ENCODE measurements at places on chromosomes 16 and 17.

- DNase-seq = no peak
These were observed 37.4 kb downstream of the RHBDL3 start for GRCh38 chr17:32302860-32303649.

GRCh38 chr17:74670329-74670728, 42.4 kb downstream of the CD300LF start:
- DNase-seq = no peak

DNA sequence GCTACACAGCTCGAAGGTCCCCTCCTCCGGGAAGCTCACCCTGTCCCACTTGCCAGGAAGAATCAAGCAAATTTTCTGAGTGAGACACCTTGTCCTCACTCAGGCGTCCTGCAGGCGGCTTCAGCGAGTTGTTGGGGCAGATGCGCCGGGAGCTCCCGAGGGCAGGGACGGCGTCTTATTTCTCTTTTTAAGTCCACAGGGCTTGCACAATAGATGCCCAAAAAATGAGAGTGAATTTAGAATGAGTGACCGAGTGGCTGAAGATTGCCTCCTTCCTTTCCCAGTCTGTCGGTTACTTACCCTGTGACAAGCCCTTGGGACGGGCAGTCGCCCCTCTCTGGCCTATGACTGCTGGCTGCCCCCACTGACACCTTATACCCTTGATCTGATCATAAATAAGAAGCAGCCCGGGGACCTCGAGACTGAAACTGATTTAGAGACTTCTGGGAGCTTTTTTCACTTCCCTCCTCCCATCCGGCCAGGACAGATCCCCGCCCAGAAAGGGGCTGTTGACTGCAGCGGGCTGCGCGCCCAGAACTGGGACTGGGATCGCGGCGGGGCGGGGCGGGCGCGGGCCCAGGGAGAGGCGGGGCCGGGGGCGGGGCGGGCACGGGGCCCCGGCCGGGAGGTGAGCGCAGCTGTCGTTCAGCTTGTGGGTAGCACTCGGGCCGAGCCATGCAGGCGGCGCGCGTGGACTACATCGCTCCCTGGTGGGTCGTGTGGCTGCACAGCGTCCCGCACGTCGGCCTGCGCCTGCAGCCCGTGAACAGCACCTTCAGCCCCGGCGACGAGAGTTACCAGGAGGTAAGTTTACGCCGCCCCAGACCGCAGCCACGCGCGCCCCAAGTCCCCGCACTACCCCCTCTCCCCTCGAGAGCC, at the start of gene TTYH2:
Gene TTYH2, plus strand, starts transcription at position 659 of the 879 bp plus-strand sequence. Its CDS starts 17 bp downstream, at position 676.
- peak; percentile 55 for DNase-seq

DNA sequence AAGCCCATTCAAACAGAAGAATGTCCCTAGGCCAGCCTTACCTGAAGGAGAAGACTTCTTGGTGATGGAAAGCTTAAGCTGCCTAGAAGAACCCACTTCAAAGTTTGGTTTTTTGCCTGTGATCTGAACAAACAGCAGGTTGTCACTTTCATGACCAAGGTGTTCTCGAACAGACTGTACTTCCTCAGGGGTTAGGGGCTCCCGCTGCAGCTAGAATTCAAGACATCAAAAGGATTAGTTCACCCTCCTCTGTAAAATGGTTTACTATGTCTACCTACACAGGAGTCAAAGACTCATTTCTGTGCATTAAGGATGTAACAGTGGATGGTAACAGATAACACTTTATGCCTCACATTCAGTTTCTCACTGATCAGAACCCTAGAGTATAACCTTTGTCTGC, 13.2 kb downstream of the CIAPIN1 start:
- DNase-seq = no peak

DNA sequence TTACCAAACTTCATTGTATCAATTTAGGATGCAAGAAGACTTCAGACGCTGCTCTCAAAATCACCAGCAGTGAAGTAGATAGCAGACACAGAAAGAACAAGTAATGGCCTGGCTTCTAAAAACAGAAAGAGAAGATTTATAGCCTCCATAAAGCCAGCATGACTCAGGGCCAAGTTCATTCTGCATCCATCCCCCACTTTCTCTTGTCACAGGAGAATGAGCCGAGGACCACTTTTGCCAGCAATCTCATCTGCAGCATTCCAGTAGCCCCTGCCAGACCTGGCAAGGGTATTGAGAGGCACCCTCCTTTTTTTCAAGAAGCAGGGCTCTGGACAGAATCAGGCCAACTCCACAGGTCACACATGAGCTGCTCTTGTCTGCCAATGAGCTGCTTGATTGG, 355.4 kb upstream of the SOX9 start:
- no peak for DNase-seq

- no peak for DNase-seq
These were observed 128.0 kb upstream of the TMEM97 start for GRCh38 chr17:28191018-28191417.

- no peak for DNase-seq
These were observed 28.7 kb downstream of the TAC4 start for GRCh38 chr17:49819138-49819537.

GRCh38 chr16:2160915-2161551, 5.5 kb downstream of the TRAF7 start:
- no peak for DNase-seq

- no peak for DNase-seq
These were observed 34.6 kb upstream of the CCDC182 start for GRCh38 chr17:57779706-57780105.

GRCh38 chr16:18829251-18829650, 27.9 kb upstream of the ARL6IP1 start:
- DNase-seq = no peak

DNA sequence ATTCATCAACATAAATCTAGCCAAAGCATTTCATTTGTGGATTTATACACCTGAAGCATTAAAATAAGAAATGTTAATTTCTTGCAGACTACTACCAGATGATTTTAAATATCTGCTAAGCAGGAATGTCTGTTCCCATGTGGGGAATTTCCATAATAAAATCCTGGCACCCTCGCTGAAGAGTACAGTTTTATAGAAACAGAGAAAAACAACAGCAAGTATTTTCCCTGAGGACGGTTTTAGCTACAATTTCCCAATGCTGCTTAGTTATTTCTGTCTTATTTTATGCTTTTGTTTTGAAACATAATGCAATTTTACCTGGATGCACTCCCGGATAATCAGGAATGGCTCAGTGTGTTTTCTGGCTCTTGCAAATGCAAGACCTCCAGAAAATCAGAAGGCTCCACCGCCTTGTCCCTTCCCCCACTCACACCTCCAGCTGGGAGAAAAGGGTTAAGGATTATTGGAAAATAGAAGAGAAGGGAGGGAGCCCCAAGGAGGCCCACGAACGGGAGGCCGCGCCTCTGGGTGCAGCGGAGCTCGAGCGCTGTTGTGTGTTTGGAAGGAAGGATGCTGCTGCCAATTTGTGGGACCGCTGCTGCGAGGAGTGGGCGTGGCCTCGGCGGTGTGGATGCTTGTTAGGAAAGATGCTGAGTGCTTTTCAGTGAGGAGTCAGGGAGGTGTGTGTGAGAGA, at the start of gene CNTNAP4:
Gene CNTNAP4, plus strand, starts transcription at position 657 of the 694 bp plus-strand sequence. CDS start 262 bp downstream, outside the sequence.
- no peak for DNase-seq

- no peak for DNase-seq
These were observed 14.4 kb upstream of the MEAK7 start for GRCh38 chr16:84518804-84519341.

DNA sequence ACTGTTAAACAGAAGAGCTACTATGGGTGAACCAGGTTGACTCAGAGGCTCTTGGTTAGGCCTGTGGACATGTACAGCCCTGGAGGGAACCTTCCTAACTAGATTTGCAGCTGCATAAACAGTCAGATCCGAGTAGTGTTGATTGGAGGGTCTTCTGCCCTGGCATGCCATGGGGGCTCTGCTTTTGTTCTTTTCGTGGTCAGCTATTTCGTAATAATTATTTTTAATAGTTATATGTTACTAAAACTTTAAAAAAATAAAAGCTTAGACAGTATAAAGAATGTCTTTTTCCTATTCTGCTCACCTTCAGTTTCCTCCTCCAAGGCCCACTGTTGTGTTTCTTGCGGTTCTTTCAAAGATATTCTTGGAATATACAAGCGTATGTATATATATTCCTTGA, 67.4 kb upstream of the CLEC18A start:
- no peak for DNase-seq

DNA sequence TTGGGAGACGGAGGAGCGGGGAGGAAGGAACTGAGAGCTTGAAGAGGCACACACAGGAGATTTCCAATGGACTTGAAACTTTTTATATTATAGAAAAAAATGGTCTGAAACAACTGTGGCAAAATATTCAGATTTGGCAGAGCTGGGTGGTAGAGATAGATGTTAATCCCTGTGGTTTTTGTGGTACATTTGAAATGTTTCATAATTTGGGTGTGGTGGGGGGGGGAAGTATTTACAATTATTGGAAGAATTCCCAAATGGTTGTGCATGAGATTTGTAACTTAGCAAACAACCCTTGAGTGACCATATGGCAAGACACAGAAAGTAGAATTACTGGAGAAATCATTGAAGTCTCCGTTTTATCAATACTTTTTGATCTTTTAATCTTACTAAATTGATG, 588.8 kb upstream of the PSMD7 start:
- no peak for DNase-seq

- DNase-seq = no peak
These were observed 11.2 kb upstream of the NUDT16L1 start for GRCh38 chr16:4682084-4682591.

DNA sequence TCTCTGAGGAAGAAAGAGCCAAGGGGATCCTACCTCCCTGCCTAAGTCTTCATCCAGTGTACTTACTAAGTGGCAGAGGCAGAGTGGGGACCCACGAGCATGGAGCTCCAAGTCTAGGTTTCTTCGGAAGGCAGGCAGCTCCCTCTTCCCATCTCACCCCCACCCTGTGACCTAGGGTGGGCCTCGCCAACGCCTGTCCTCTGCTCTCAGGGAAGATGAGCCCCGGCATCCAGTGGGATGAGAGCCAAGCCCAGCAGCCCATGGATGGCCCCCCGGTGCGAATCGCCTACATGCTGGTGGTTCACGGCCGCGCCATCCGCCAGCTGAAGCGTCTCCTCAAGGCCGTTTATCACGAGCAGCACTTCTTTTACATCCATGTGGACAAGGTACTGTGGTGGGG, 8.3 kb downstream of the XYLT2 start:
- no peak for DNase-seq

DNA sequence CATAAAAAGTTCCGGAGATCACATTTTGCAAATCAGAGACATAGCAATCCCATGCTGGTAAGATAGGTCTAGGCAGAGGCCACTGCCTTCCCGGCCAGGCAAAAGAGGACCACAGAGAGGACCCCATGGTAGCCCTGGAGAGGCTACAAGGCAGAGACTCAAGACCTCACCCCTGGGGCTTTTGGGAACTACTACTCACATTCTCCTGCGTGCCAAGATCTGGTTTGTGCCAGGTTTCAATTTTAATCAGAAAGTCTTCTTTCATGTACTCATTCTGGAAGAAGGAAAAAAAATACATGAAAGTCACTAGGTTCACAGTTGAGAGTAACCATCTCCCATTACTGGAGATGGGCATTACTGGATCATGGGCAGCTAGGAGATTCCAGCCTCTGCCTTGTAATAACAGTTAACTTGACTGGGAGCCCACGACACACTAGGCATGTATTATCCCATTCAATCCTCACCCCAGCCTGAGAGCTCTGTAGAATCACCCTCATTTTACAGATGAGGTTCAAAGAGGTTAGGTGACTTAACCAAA, 21.2 kb downstream of the PITPNA start:
- DNase-seq = no peak

GRCh38 chr17:14461227-14461548, 160.3 kb downstream of the HS3ST3B1 start:
- DNase-seq = no peak

DNA sequence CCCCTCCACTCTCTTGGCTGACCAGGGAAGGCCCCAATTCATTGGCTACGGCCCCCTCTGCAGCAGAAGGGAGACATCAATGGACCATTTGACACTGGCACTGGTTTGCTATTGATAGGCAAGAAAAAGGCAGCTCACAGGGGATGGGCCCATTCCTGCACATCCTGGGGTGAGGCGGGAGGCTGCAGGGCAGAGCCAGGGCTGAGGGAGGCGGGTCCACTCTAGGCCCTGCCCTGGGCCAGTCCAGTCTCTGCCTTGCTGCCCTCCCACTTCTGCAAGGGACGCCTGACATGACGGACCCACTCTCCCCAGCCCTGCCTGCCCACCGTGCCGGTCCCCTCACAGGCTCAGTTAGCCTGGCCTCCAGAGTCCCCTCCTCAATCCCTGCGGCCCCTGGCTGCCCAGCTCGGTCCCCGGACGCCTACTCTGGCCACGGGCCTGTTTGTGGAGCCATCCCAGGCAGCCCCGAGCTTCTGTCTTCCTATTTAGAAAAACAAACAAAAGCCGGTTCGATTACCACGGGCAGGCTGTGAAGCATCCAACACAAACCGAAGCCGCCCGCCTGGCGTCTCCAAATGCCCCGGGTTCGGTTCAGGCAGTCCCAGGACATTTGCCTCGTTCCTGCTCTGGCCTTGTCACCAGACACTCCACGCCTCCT, 160.7 kb downstream of the IRX5 start:
- no peak for DNase-seq

GRCh38 chr17:45828171-45828570, 16.5 kb upstream of the SPPL2C start:
- DNase-seq = no peak

DNA sequence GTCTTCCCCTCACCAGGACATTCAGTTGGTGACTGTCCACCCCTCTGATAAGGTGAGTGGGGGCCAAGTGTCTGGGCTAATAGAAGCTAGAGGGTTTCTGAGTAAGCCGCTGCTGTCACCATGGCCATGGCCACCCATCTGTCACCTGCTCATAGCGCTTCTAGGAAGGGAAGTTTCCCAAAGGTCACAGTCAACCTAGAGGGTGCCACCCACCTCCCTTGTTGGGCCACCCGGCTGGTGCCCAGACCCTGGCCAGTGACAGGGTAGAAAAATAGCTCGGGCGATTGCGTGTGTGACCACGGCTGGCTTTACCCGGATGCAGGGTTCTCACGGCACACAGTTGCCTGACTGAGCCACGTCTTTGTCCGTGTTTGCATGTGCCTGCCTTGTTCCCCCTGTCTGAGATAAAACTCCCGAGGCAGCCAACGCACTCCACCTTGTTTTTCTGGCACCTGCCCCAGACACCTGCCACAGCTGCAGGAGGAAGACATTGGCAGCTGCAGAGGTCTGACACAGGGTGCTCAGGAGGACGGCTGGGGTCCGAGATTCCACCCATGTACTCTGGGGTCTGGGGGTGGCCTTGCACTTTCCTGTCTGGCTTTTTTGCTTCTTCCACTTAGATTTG, 809 bp downstream of the PIRT start:
- DNase-seq = no peak

- no peak for DNase-seq
These were observed 164.8 kb downstream of the CMIP start for GRCh38 chr16:81609323-81609892.

DNA sequence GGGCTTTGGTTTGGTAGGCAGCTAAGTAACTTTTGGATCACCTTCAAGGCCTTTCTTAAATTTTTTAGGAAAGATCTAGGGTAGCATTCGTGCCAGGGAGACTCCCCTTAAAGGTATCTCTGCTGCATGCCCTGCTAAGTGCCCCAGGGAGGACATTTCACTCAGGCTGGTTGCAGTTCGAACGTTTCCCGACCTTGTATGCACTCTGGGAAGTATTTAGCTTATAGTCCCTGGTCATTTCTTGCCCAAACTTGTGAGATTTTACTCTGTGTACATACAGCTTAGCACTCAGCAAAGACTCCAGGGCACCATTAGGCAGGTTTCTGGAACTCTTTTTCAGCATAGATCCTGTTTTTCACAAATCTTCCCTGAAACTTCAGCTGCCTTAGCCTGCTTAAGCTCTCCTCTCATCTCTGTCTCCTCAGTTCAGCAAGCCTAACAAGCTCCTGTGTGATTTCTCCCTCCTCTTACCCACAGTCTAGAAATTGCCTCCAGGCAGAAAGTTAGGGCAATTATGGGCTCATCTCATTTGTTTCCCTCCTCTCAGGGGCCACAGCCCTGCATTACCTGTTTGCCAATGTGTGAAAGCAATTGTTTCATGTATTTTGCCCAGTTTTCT, 84.6 kb downstream of the MRTFB start:
- DNase-seq = no peak

All from stimulated activated CD4-positive, alpha-beta T cell treated with anti-CD3 and anti-CD28 coated beads, TNF-alpha, amount 100 ng/mL, for 4 hours (primary cell).